Stimulated activated CD4-positive, alpha-beta T cell treated with anti-CD3 and anti-CD28 coated beads, Interleukin-2, amount 100 ng/mL, for 4 hours (primary cell): ENCODE measurements at places on chromosomes 1 and 21.
A peak's percentile ranks its signal among the peaks of the same experiment; 100 is the strongest.

- peak; percentile 65 for DNase-seq
Measured at GRCh38 chr1:167518331-167518700, at the start of gene CD247. TSS of gene CD247 (minus strand) at chr1:167518529. CDS start at chr1:167518465, 64 bp downstream.

DNA sequence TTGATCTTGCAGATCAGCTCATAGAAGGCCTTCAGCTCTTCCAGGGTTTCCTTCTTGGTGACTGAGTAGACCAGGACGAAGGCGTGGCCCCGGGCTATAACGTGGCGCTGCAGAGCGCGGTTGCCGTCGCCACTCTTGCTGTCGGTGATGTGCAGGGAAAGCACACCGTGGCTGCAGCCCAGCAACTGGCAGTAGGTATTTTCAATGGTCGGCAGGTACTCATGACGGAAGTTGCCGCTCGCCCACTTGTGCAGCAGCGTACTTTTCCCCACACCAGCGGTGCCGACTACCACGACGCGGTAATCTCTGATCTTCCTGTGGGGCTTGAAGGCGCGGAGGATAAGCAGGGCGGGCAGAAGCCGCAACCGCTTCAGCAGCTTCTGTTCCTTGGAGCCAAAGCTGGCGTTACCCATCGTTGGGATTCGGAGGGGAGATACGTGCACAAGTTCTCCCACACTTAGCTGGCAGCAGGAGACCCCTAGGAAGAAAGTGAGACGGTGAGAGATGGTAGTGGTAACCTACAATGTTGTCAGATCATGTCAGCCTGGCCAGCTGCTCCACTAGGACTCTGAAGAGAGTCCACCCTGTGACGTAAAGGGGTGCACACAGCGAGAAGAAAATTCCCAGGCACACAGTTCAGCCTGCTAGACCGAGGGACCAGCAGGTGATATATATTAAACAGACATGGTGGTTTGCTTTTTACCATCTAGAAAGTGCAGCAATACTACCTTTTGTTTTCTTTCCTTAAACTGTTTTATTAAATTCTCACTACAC lies 3.4 kb downstream of the DIRAS3 start:
- DNase-seq, result no peak

- no peak for DNase-seq
Measured at GRCh38 chr1:105492921-105493320, 1563.6 kb upstream of the PRMT6 start.

DNA sequence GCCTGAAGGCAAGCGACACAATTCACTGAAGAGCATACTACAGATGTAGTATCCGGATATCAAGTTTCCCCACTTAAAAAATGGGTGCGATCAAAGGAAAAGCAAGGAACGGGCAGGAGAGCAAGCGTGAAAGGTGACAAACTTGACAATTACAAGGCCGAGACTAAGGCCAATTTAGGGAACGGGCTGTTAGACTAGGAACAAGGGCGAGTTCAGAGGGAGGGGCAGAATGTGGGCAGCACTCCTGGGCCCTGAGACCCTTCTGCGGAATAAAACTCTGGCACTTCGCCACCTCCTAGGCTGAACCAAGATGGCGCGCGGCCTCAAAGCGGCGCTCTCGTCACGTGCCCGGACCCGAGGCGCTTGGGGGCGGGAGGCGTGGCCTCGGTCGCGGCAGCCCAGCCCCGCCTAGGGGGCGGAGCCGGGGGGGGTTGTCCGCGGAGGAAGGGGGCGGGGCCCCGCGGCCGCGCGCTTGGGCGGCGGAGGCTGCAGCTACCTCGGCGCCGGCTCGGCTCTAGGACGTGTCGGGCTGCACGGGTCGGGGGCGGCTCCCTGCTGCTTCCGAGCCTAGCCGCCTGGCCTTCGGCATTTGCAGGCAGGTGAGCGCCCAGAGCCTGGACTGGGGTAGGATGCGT lies at the start of gene PPFIA4:
PPFIA4 (plus strand) TSS at position 461 of the 635 bp plus-strand sequence. CDS start 12,518 bp downstream, outside the sequence.
- DNase-seq, result peak; percentile 82

- DNase-seq, result no peak
Measured at GRCh38 chr1:164564378-164564777, 5.4 kb downstream of the PBX1 start.
